ENCODE measurements at places on chromosomes 1 and 21.
A peak's percentile ranks its signal among the peaks of the same experiment; 100 is the strongest.

DNA sequence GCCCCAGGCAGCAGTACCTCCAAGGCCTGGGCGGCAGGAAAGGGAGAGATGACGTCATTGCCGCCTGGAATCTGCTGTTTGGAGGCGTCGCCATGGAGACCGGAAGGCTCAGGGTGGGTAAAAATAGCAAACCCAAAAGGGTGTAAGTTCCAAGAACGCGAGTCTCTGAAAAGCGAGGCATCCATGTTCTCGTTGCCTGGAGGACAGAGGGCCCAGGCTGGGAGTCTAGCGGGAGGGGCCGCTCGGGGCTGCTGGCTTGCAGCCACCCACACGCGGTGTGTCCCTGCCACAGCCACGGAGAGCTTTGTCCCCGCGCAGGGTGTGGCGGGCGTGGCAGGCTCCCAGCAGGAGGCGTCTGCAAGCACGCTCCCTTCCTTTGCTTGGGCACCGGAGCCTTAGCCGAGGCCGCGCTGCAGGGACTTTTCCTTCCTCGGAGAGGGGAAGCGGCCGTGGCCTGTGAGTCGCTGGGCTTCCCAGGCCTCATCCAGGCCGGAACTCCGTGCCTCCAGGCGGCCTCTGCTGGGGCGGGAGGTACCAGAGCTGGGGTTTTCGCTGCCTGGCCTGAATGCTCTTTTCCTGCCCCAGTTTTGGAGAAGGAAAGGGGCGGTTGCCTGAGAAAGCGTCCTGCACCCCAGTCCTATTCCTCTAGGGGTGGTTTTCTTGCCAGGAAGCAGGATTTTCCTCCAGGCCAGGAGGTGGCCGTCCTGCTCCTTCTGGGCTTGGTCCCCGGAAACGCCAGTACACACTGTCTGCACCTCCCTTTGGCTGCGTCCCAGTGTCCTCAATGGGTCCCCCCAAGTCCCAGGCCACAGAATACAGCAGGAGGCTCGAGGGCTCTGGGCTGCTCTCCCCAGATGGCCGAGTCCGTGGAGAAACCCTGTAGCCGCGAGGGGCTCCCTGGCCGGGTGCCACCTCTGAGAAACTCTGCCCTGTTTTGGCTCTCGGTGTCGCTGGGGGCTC lies 15.3 kb upstream of the SKI start:
- DNase-seq: peak; percentile 90

DNA sequence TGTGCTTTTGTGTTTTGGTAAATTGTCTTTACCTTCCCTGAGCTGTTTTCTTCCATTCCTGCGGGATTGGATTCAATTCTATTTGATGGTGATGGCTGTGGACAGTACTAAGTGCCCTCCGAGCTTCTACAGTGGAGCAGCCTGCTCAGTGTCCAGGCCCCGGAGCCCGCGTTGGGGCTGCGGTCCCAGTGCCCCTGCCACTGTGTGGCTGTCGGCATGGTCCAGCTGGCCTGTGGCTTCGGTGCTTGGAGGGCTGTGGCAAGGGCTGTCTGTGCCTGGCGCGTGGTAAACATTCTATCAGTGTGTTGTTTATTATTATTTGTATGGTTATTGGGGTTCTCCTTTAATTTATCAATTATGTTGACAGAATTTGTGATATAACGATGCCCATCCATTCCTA lies 109.1 kb upstream of the COL6A1 start:
- DNase-seq: no peak

DNA sequence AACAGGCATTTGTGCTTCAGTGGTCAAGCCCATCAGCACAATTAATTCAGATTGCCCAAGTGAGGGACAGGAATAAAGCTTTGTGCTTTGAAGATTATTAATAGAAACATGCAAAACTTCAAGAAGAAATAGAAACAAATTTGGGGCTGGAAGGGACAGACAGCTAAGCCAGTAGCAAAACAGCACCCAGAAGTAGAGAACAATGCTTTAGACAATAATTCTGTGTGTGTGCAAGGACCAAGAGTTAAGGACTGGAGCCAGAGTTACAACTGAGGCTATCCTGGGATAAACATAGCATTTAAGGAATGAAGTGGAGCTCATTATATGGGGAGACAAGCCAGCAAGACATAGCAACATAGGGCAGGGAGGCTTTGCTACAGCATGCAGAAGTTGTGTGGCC lies 251.9 kb upstream of the DAB1 start:
- DNase-seq: no peak

DNA sequence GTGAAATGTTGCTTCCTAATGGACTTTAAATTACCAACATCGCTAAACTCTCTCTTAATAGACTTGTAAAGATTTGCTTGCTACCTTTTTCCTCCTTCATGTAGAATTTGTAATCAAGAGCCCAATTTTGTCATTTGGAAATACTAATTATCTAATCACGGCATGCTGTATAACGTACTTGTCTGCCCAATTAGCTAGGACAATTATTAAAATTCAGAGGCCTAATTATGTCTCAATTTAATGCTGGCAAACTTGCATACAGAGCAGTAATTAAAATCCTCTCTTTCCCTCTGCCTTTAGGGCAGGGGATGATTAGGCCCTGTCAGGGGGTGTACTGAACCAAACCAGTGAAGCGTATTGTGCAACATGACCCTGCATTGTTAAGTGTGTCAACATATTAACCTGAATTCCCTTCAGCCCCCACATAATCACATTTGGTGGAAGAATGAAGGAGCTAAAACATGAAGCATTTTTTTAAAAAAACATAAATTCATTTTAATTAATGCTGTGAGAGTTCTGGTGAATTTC lies 137.4 kb upstream of the BARHL2 start:
- DNase-seq: no peak

GRCh38 chr1:25820247-25821111 lies 725 bp downstream of the MTFR1L start:
- no peak for DNase-seq

DNA sequence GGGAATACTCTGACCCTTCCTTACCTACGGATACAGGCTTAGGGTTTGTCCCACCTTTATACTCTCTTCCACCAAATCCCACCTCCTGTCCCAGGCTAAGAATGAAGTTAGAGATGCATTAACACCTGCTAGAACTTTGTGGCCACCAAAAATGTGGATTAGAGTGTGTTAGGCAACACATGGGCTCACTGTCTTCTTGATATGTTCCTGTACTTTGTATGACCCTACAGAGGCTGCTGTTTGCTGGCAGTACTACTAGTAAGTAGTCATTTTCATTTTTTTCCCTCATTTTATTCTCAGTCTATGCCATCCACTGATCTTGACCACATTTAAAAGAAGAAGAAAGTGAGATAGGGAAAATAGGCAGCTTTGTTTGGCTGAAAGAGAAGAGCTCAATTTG lies 21.0 kb upstream of the TMEM39B start:
- DNase-seq: no peak

DNA sequence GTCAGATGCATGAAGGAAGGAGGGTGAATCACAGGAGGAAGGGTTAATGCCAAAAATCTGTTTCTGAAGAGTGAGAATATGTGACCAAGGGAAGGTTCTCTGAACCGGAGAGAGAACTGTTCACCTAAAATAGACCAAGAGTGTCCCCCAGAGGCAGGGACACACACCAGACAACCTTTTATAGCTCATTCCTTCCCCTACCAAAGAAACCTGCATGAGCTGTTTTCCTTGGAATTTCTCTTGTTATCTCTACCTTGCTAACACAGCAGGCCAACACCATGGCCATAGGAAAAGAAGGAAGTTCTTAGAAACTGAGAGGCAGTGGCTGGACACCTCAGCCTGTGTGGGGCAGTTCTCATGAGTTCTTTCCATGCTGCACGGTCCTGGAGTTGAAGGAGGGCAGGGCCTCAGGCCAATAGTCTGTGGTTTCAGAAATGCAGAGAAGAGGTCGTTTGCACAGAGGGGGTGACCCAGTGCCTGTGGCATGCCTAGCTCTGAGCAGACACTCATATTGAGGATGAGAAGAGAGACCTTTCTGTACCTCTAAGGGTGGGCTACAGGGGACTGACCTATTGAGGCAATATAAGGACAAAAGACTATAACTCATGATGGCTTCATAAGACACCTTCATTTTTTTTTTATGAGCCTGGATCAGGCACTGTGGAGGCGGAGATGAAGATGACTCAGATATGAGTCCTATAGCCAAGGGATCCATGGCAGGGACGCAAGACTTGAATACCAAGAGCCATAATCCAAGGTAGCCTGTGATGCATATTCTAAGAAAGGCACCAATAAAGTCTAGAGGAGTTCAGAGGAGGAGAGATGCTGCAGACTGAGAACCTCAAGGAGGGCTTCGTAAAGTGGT lies 39.4 kb downstream of the IGFN1 start:
- peak; percentile 23 for DNase-seq

DNA sequence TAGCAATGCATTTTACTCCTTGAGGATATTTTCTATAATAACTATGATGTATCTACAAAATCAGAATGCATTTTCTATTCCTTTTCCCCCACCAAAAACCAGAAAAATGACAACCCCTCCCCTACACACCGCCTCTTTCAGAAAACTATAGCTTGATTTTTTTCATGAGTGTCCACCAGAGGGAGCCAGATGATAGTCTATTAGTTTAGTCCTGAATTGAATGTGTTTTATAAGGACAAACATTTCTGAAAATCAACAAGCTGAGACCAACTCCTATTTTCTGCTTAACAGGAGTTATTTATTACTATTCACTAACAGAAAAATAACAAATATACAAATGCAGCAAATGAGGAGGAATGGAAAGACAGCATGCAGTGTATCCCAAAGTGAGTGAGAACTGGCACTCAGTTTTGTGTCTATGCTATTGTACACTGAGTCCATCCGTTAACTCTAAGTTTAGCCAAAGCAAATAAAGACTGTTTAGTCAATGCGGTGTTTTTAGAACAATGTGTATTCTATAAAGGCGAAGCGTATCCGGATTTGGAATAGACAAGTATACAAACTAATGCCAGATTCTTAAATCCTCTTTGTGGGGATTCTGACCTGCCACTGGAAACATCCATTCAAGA lies 182.6 kb downstream of the VAV3 start:
- DNase-seq: peak; percentile 38

DNA sequence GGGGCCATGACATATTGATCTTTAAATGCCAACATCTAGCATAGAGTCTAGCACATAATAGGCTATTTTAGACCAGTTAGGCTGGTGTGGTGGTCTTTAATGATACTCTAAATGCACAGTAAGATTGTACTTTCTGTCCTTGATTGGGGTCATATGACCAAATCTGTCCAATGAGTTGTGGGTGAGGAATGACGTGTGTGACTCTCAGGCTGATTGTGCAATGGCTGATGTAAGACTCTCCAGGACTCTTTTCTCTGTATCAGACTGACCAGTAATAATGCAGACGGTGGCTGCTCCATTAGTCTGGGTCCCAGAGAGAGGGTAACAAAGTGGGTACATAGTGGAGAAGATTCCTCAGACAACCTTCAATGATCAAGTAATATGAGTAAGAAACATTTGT lies 541.6 kb upstream of the CAMK1G start:
- DNase-seq: no peak

GRCh38 chr1:154955039-154955717 lies 721 bp downstream of the PBXIP1 start:
- DNase-seq: peak; percentile 21

GRCh38 chr1:230149751-230150584 lies 82.9 kb downstream of the GALNT2 start:
- no peak for DNase-seq

- DNase-seq: no peak
Measured at GRCh38 chr1:219523411-219523810, 89.5 kb downstream of the ZC3H11B start.

DNA sequence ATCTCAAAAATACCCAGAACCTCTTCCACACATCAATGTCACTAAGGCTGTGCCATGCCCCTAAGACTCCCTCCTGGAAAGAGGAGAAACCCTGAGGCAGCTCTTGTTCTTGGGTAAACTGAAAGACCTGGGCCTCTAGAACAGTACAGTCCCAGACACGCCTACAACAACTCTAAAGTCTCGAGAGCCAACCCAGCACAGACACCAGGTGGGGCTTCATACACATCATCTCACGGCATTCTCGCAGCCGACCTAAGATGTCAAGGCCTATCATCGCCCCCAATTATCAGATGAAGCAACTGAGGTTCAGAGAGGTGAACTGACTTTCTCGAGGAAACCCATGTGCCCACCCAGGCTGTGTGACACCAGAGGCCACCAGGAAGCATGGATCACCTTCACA lies 70.6 kb downstream of the MRPL37 start:
- DNase-seq: no peak

- DNase-seq: peak; percentile 98
Measured at GRCh38 chr1:159598196-159598595, 10.6 kb downstream of the APCS start.

DNA sequence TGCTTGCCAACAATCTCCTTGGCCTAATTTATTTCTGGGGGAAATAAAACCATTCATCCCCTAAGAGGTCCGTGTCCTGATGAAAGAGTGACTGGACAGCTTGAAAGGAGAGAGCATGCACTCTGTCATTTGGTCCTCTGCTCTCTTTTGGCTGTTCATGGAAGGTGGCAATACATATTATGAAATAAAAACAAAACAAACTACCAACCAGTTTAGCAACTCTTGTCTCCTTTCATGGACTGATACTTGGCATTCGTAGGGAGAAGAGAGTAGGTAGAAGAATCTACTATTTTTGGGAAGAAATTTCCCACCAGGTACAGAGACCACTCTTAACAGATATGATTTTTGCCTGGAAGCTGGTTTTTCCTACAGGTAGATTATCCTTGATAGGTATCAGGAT lies 746 bp upstream of the C1orf116 start:
- no peak for DNase-seq

GRCh38 chr1:20302108-20302471 lies 11.4 kb downstream of the VWA5B1 start:
- no peak for DNase-seq

- DNase-seq: no peak
Measured at GRCh38 chr1:41360074-41360785, 1.0 kb upstream of the FOXO6 start.

- DNase-seq: no peak
Measured at GRCh38 chr21:35428001-35428320, 378.9 kb upstream of the RUNX1 start.

GRCh38 chr1:30731806-30732276 lies 8.5 kb upstream of the MATN1 start:
- DNase-seq: no peak

DNA sequence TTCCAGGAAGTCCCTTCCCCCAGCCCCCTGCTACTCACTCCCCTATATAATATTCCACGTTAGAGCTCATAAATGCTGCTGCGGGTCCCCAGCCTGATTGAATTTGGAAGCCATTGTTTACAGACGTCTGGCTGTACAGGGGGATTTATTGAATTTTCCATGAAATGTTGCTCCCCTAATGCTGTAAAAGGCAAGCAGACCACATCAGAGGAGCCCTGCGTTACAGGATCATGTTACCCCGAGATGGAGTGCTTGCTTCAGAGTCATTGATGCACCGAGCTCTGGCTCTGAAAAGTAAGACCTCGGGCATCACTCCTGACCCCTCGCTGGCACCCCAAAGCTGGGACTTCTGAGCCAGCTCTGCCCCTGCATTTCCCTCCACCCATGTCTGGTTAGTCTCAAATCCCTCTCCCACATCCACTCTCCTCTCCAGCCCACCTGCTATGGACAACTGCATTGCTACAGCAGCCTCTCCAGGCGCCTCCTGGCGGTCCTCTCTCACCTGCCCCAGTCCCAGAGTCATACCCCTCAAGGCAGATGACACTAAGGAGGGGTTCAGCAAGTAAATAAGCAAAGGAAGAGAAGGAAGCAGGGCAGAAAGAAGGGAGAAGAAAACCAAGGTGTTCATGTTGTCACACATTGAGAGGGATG lies 127.8 kb downstream of the TMEM53 start:
- no peak for DNase-seq

GRCh38 chr1:214010717-214011116 lies 22.9 kb downstream of the PROX1 start:
- no peak for DNase-seq

- no peak for DNase-seq
Measured at GRCh38 chr1:194903524-194903923, 1704.7 kb downstream of the KCNT2 start.

Data from kidney glomerular epithelial cell (primary cell).